ENCODE measurements at places on chromosomes 7 and 10.

DNA sequence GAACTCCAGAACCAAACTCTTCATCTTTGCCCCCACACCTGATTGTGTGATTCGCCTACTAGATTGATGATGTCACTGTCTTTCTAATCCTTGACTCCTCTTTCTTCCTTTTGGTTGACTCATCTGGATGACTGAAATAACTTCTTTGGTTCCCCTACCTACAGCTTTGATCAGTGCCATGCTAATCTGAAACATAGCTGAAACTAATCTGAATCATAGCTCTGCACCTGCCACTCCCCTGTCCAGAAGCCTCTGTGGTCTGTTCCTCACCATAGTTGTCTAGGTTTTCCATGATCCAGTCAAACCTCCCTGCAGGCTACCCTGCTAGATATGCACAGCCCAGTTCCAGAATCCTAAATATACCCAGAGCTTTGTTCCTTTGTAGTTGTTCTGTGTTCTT, 51.9 kb downstream of the ZNF365 start:
- DNase-seq: no peak

- DNase-seq: no peak
These were observed 29.5 kb upstream of the PFKFB3 start for GRCh38 chr10:6173203-6173602.

- no peak for DNase-seq
These were observed 845.0 kb downstream of the CNTNAP2 start for GRCh38 chr7:146961617-146962016.

DNA sequence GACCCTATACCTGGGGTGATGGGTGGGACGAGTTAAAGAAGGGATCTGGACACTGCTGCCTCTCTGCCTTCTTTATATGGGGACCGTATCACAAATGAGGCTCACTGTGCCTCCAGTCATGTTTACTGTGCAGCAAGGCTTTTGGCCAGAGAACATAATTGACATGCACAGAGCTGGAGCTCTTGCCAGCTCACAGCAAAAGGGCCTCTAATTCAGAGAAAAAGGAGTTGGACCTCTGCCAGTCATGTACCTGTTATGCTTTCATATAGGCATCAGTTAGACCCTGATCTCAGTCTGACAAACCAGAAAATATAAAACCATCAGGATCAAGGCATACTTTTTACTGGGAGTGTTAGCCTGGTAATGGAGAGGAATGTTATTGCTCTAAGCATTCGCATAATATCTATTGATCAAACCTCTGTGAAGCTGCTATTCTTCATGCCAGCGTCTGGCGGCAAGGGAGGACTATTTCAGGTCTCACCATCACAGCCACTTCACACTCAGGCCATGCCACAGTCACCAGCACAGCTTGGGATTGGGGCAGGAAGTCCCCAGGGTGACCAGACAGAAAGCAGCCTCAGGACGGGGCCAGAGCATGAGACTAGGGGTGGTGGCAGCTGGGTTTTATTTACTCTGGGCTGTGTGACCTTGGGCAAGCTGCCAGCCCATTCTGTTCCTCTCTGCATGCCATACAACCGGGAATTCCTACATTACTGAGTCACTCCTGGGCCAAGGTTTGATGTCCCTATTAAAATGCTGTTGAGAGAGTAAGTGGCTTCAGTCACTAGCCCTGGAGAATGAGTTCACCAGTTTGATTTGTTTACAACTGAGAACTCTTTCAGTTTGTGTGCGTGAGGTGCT, 90.1 kb downstream of the NPSR1 start:
- peak; percentile 87 for DNase-seq

GRCh38 chr10:95442341-95442740, 118.8 kb downstream of the SORBS1 start:
- no peak for DNase-seq
